Stimulated activated CD8-positive, alpha-beta memory T cell treated with anti-CD3 and anti-CD28 coated beads, Interleukin-4, amount 100 ng/mL, for 1 hour (primary cell): ENCODE measurements at places on chromosomes 13 and 19.

DNA sequence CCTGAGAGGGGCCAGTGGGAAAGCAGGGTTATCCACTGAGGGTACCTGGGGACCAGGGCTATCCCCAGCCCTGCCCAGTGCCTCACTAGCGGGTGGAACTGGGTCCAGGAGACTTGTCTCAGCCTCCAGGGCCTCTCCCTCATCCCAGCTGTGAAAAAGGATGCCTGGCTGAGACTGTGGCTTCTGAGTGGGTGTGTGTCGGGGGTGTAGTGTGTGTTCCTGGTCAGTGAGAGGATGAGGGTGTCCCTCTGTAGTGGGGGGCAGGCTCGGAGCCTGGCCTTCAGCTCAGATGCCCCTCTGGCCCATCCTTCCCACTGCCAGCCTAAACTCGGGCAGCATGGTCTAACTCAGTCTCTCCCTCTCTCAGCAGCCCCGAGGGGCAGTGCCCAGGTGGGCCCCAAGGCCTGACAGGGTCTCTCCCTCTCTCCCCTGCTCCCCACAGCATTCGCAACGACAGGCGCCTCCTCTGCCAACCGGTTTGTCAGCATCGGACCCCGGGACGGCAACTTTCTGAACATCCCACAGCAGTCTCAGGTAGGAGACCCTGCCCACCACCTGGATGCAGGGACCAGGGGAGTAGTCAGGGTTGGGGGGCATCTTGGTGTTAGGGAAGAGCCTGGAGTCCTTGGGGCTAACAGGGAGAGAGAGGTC lies 12.7 kb downstream of the LYL1 start:
- no peak for DNase-seq

DNA sequence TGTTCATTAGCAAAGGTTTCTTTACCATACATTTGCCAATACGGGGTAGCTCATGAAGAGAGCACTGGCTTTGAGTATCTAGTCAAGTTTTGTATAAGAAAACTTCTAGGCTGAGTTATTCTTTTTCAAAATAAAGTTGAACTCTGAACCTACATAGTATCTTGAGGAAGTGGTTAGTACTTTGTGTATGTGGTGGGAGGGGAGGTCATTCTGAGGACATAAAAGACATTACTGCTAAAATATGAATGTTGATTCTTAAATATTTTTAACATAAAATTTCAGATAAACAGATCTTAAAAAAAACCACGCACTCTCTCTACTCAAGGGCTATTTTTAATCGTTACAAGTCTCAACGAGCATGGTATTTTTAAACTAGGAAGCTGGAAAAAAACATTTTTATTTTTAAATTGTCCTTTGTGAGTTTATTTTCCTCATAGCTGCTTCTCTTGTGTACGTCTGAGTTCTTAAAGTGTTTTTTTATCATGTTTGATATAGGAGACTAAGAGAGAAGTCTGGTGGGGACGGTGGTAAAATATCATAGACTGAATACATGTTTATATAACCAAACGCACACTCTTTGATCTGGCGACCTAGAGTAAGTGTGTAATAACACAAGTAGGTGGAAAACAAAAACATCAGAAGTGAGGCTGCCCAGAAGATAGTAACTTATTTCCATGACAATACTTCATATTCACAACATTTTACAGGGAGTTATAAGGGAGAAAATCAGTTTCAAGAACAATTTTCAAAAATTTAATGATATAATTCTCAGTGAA lies 118.0 kb upstream of the POSTN start:
- DNase-seq = no peak

GRCh38 chr19:5334824-5335500 lies 5.7 kb downstream of the PTPRS start:
- DNase-seq = no peak

GRCh38 chr13:21450936-21451335 lies 8.2 kb downstream of the ZDHHC20 start:
- DNase-seq = no peak

DNA sequence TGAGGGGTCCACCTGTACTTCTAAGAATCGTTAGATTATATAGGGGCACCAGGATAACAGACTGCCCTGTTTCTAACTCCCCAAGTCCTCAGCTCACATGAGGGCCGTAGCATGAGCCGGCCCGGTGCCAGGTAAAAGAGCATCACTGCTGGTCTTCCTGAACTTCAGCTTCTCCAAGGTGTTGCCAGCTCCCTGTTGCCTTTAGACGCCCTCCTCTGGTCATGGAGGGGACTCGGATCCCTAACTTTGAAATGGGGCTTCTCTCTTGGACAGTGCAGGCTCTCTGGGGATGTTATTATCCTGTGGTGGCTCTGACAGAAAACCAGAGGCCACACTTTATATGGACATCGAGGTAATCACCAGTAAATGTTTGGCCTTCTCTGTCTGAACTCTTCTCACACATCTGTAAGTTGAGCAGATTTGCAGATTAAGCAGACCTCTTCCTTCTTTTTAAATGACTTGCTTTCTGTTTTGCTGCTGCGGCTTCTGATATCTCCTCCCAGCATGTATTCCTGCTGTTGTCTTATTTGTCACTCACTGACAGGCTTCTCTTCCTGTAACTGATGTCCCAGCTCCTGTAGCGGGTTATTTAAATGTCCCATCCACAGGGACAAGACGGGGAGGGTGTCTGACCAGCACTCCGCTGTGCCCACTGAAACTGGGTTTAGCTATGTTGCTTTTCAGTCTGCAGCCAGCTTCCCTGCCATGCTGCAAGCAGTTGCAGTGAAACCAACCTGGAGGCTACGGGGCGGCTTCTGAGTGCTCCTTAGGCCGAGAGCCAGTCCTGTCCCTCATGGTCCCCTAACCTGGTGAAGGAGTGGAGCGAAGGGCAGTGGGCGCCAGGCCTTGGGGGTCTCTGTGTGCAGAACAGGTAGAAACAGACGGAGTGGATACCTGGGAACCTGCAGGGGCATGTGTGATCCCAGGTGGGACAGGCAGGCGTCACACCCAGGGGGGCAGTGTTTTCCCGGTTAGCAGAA lies 39.2 kb downstream of the TSSK6 start:
- no peak for DNase-seq

- DNase-seq = no peak
Observed at GRCh38 chr13:100039740-100040139, 49.2 kb upstream of the PCCA start.

DNA sequence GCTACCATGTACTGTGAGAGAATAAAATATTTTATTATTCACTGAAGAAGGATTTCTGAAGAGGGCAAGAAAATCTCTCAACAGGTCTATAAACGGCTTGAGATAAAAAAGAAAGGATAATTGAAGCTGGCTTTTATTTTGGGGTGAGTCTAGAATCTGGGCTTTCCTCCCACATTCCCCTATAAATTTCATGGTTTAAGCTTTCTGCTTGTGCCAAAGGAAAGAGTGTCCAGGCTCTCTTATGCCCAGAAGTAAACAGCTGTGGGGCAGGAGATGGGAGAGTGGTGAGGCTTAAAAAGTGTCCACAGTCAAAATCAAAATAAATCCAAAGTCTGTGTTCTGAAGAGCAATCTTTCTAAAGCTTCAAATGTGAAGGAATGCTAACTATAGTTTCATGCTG lies 942.2 kb upstream of the MIR17HG start:
- DNase-seq = no peak
